ENCODE measurements at places on chromosomes 13 and 19.

DNA sequence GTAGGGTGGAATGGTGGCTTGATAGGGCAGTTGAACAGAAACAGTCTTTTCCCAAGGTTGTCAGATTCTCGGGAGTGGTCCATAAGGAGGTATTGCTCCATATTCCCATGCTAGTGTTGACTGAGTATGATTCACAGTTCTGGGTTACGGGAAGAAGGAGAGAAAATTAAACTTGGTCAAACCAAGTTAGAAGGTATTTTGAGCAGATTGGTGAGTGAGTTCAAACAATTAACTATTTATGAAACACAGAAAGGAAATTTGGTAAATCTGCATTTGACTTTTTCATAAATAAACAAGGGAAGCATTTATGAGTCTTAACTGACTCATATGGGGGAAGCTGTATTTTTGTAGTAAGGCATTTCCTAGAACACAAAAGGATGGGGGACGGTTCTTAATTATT, 2419.4 kb downstream of the PCDH9 start:
- no peak for DNase-seq

GRCh38 chr13:66700117-66700601, 530.0 kb downstream of the PCDH9 start:
- DNase-seq = no peak

DNA sequence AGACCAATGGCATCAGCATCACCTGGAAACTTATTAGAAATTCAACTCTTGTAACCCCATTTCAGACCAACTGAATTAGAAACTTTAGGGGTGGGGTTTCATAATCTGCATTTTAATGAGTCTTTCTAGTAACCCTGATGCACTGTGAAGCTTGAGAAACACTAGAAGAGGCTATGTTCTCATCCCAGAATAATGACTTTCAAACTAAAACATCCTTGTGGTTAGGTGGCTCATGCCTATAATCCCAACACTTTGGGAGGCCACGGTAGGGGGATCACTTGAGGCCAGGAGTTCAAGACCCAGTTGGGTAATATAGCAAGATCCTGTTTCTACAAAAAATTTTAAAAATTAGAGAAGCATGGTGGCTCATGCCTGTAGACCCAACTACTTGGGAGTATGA, 402.4 kb downstream of the DLEU7 start:
- DNase-seq = no peak

DNA sequence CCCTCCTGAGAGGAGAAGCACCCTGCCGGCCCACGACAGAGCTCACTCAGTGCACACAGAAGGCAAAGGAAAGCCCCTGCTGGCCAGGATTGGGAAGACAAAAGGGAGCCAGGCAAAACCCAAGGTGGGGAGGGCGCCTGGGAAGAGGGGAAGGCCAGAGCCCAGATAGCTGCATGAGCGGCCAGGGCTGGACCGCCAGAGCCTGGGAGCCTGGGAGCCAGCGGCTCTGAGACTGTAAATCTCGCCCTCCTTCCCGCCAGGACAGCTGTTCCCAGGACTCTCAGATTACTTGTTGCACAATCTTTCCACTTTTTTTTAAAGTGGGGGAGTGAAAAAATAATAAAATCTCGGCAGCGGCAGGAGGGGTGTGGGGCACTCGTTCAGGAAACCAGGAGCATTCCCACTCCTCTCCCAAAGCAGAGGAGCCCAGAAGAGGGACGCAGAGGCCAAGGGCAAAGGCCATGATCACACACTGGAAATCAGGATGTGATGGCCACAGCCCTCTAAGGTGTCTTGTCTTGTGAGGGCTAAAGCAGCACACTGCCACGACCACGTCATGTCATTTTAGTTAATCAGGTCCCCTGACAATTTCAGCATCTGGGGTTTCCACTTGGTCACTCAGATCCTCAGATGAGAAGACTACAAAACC, 19.6 kb upstream of the EPHX3 start:
- peak; percentile 91 for DNase-seq

- peak; percentile 68 for DNase-seq
Measured at GRCh38 chr19:57664269-57665127, 4.2 kb upstream of the ZSCAN4 start.

- DNase-seq = peak; percentile 9
Measured at GRCh38 chr13:114080739-114081561, 51.5 kb downstream of the RASA3 start.

- peak; percentile 79 for DNase-seq
Measured at GRCh38 chr19:2624537-2625091, 77.9 kb downstream of the GNG7 start.

- peak; percentile 81 for DNase-seq
Measured at GRCh38 chr19:43774103-43774939, 6.5 kb downstream of the KCNN4 start.

DNA sequence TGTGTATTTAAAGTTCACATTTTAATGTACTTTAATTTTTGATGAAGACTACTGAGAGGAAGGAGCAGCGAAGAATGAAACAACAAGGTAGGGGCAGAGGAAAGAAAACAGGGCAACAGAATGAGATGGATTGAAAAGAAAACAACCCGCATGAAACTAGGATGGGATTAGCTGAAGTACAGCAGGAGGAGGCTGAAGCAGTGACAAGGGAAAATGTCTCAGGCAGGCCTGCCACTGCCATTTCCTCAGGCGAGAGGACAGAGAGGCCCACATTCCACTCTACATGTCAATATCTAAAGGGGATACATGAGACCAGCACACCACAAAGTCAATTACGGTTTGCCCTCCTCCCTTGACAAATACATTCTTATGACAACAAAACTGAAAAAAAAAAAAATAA, 1703.2 kb downstream of the EFNB2 start:
- no peak for DNase-seq

DNA sequence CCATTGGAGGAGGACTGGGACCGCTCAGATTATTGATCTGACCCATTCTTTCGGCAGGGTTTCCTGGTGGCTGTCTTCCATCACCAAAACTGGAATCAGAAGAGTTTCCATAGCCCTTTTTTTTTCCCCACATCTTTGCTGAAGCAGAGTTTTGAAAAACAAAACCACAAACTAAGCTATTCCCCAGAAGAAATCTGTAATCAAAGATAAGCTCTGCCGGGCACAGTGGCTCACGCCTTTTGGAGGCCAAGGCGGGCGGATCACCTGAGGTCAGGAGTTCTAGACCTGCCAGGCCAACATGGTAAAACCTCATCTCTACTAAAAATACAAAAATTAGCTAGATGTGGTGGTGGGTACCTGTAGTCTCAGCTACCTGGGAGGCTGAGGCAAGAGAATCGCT, 4.2 kb upstream of the ICAM1 start:
- DNase-seq = no peak

GRCh38 chr13:23620211-23620610, 50.0 kb downstream of the TNFRSF19 start:
- no peak for DNase-seq

DNA sequence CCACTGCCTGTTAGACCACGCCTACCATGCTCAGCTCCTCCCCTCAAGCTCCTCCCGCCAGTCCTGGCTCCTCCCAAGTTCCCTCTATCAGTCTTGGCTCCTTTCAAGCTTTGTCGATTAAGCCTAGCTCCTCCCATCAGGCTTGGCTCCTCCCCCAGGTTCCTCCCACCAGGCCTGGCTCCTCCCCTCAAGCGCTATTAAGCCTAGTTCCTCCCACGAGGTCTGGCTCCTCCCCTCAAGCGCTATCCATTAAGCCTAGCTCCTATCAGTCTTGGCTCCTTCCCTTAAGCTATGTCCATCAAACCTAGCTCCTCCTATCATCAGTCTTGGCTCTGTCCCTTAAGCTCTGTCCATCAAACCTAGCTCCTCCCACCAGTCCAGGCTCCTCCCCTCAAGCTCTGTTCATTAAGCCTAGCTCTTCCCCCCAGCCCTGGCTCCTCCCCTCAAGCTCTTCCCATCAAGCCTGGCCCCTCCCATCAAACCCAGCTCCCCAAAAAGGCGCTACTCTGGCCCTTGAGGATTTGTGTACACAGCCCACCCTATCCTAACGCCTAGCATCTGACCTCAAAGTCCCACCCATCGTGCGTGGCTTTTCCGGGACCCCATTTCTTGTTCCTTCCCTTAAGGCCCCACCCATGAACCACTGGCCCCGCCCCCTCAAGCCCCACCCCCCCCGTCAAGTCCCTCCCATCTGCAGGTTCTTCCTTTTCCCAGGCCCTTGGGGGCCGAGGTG, 10.0 kb downstream of the CAMSAP3 start:
- no peak for DNase-seq

- no peak for DNase-seq
Measured at GRCh38 chr19:49472936-49473335, 1.1 kb upstream of the FLT3LG start.

GRCh38 chr19:29596080-29596727, 9.9 kb upstream of the POP4 start:
- DNase-seq = no peak

GRCh38 chr19:6947745-6948144, 60.4 kb downstream of the ADGRE1 start:
- no peak for DNase-seq

GRCh38 chr19:16585808-16586476, 13.7 kb upstream of the SLC35E1 start:
- DNase-seq = peak; percentile 25

GRCh38 chr13:78689011-78689410, 30.1 kb upstream of the OBI1 start:
- DNase-seq = no peak

DNA sequence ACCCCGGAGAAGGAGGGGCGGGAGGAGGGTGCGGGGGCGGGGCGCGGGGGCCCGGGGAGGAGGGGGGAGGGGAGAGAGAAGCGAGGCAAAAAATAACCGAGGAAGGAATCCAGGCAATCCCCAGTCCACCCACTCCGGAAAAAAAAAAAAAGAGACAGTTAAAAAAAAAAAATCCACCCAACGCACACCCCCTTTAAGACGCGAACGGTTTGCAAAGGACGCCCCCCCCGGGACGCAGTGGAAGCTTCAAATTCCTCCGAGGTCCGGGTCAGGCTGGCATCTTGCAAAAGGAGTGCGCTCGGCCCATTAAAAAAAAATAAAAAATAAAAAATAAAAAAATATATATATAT, at the start of gene CACNA1A:
TSS of gene CACNA1A (minus strand) at position 9 of the 350 bp plus-strand sequence. CDS start 255 bp downstream, outside the sequence.
- DNase-seq = no peak

DNA sequence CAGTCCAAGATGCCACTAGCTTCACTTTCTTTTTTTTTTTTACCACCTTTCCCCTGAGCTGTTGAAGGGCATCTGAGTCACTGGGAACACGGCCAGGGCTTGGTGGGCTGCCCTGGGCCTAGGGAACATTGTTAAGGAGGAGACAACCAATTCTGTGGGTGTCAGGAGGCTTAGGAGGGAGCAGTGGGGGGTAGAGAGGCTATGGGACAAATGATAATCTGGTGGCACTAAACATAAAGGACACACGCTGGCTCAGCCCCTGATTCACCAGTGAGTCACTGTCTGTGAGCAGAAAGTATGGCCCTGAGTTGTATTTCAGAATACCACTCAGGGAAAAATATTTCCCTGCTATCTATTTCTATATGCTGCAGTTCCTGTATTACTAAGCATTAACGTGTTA, 207.8 kb downstream of the DCLK1 start:
- DNase-seq = no peak

GRCh38 chr19:12800466-12800770, 1.2 kb downstream of the PRDX2 start:
- no peak for DNase-seq

GRCh38 chr13:79307433-79307861, 98.6 kb downstream of the RBM26 start:
- DNase-seq = no peak

DNA sequence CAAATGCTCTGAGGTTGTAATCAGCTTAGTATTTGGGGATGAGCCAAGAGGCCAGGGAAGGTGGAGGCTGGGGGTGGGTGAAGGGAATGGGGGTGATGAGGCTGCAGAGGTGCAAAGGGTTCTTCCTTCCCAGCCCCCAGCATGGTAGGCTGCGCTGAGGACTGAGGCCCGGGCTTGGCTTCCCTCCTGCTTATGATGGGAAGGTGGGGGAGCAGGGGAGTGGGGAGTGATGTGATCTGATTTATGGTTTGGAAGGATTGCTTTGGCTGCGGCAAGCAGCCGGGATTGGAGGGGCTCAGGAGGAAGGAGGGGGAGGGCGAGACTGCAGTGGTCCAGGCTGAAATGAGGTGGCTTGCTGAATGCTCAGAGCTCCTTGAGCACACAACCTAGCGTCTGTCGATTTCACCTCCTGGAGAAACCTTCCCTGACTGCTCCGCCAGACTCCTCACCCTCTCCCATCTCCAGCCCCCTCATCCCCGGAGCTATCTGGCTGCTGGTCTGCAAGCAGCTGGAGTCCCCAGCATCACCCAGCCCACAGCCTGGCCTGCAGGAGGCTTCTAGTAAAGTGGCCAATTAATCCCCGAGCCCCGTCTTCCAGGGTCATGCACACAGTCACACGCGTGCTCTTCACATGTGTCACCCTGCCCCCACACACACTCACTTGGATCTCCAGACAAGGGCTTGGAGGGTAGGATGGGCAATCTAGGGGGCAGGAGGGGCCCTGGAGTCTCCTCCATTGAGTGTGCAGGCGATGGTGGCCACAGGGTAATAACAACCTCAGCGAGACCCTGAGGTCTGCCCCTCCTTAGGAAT, 757 bp upstream of the CLEC11A start:
- no peak for DNase-seq

DNA sequence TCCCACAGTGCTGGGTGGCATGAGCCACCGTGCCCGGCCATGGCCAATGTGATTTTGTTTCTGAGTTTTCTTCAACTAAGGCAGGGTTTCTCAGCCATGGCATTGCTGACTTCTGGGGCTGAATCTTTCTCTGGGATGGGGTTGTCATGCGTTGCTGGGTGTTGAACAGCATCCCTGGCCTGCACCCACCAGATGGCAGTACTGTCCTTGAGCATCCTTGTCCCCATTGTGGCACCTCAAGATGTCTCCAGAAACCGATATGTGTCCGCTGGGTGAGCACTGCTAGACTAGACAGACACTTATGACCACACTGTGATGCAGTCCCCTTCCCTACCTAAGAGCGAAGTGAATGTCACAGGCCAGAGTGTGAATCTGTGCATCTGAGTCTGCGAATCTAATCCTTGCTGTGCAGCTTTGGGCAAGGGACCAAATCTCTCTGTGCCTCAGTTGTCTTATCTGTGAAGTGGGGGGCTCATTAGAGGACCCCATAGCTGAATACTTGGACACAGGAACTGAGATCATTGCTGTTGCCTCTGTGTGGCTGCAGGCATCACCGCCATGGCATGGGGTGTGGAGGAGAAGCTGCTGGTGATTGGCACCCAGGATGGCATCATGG, 50.3 kb upstream of the SIN3B start:
- no peak for DNase-seq

DNA sequence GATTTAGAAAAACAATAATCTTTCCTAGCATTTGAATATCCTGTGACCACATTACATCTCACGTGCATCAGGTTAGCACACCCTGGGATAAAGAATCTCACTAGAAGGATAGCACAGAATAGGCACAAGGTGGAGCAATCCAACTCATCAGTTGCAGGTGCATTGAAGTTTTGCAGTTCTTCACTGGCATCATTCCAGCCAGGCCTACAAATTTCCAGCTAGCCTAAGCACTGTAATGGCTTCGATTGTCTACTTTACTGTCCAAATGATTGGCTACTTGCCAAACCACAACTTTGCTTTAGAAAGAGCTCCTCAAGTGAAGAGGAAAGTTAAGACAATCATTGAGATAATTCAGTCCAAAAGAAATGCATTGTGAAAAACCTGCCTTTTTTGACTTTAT, 89.5 kb downstream of the SPRY2 start:
- DNase-seq = no peak

GRCh38 chr13:47175172-47175866, 278.5 kb upstream of the HTR2A start:
- DNase-seq = no peak

Measured in Right ventricle myocardium inferior (tissue), 1 donor.